Activated naive CD4-positive, alpha-beta T cell treated with anti-CD3 and anti-CD28 coated beads for 36 hours (primary cell): ENCODE measurements at places on chromosomes 6 and 20. TPM values are rescaled to one million over a fixed set of nuclear protein-coding genes. Genes with fewer than 3 reads are reported as not detected.

DNA sequence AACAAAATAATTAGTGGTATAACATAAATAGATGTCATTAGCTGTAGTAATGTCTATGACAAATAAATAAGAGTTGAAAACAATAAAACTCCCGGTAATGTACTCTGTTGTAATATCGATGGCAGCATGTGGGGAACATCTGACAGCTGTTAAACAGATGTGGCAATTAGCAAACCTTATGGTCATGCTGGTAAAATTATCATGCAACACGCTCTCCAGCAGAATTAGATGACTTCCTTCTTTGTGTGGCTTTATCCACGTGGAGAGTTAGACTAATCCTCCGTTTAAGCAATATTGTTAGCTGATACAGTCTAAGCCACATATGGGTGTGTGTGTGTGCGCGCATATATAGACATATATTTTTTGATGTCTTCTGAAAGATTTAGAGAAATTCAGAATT lies 77.7 kb upstream of the ZFP64 start:
- H3K27me3 ChIP-seq, result no peaks in the 10 kb centered on the region
- H3K27ac ChIP-seq, result no peak overlapping the region
- H3K4me1 ChIP-seq, result peaks cover 2% of the 10 kb centered on the region
- DNase-seq, result no peak
- no peaks in the 10 kb centered on the region for H3K36me3 ChIP-seq
- no peak overlapping the region for H3K4me3 ChIP-seq

Gene HAO1
- total RNA-seq, result not detected

Gene TTK
- 45.9 TPM for total RNA-seq

DNA sequence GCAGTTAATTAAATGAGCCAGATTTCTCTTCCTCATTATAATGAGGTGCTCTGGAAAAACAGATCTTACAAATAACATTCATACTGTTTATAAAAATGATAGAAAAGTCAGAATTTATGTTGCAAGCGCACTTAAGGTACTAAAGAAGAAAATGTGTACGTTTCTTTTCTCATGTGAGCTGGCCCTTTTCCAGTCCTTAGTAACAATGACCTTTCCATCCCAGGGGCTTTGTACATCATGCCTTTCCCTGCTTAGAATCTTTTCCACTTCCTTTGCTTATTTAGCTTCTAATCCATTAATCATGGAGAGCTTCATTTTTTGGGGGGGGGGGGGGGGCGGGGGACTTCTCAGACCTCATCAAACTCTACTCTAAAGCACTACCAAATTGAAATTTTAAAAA lies 4.8 kb downstream of the FBXO5 start:
- peaks cover 72% of the 10 kb centered on the region for H3K36me3 ChIP-seq
- H3K4me3 ChIP-seq, result no peak overlapping the region
- no peak overlapping the region for H3K27ac ChIP-seq
- H3K4me1 ChIP-seq, result peaks cover 53% of the 10 kb centered on the region
- H3K27me3 ChIP-seq, result no peaks in the 10 kb centered on the region

GRCh38 chr20:59728722-59729430 lies 124.5 kb downstream of the PHACTR3 start:
- no peak overlapping the region for H3K27ac ChIP-seq
- H3K4me3 ChIP-seq, result no peak overlapping the region
- no peaks in the 10 kb centered on the region for H3K4me1 ChIP-seq
- no peak for DNase-seq
- H3K27me3 ChIP-seq, result no peaks in the 10 kb centered on the region

Gene HFE
- total RNA-seq, result 0.57 TPM

Gene HLA-DQA1
- 0.93 TPM for total RNA-seq

Gene PROKR2
- total RNA-seq, result not detected

DNA sequence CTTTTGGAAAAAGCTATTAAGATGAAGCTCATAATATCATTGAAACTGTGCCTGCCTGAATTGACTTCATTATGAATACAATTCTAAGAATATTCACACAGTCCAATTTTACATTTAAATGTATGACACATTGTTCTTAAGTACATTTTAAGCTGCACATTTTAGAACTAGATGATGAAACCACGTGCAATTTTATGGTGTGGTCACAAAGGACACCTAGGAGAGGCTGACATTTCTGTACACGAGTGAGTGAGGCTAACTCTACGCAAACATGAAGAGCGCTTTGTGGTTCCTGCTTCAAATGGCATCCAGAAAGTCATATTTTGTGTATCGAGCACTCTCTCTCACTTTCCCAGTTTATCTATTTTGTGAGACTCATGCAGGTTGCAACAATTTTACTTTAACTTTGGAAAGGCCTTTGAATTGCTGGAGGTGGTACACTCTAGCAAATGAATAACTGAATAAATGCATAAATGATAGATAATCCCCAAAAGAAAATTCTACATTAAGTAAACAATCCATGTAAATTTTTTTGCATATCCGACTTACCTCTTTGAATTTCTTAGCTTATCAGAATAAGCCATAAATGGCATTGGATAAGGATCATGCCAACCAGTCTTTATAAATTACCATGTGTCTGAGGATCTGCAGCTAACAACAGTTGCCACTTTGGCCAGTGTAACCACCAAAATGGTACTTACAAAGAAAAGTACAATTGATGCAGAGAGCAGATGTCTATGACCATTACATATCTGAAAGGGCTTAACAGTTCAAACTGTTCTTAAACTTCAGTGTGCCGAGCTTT lies 97.3 kb downstream of the NRSN1 start:
- DNase-seq, result no peak
- no peaks in the 10 kb centered on the region for H3K36me3 ChIP-seq
- H3K4me3 ChIP-seq, result no peak overlapping the region
- H3K4me1 ChIP-seq, result no peaks in the 10 kb centered on the region
- H3K27me3 ChIP-seq, result peaks cover 9% of the 10 kb centered on the region

- H3K27ac ChIP-seq, result no peak overlapping the region
- H3K27me3 ChIP-seq, result peaks cover 14% of the 10 kb centered on the region
- H3K4me3 ChIP-seq, result no peak overlapping the region
- no peaks in the 10 kb centered on the region for H3K36me3 ChIP-seq
- no peaks in the 10 kb centered on the region for H3K4me1 ChIP-seq
- DNase-seq, result no peak
These were observed 194.8 kb downstream of the COL9A1 start for GRCh38 chr6:70107852-70108629.

DNA sequence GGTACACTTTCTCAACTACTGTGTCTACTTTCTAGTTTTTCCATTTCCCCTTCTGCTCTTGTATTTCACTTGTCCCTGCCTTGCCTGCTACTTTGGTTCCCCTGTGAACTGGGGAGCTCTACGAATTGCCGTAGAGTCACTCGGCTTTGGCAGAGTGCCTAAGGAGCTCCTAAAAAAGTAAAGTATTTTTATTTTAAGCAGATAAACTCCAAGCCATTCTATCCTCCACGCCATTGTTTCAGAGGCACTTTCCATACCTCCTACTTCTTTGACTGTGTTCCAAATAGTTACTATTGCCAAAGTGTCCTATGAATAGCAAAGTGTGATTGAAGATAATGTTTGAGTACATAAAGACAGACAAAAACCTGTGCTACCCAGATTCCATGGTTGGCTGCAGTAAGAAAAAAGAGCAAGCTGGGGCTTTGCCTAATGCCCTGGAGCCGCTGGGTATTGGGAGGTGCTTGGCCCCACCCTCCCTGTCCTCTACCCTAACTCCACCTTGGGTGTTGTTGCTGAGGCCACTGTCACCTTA lies 5.1 kb upstream of the MBOAT1 start:
- H3K4me3 ChIP-seq, result no peak overlapping the region
- no peaks in the 10 kb centered on the region for H3K27me3 ChIP-seq
- no peak overlapping the region for H3K27ac ChIP-seq
- DNase-seq, result no peak
- H3K4me1 ChIP-seq, result peaks cover 4% of the 10 kb centered on the region
- no peaks in the 10 kb centered on the region for H3K36me3 ChIP-seq

DNA sequence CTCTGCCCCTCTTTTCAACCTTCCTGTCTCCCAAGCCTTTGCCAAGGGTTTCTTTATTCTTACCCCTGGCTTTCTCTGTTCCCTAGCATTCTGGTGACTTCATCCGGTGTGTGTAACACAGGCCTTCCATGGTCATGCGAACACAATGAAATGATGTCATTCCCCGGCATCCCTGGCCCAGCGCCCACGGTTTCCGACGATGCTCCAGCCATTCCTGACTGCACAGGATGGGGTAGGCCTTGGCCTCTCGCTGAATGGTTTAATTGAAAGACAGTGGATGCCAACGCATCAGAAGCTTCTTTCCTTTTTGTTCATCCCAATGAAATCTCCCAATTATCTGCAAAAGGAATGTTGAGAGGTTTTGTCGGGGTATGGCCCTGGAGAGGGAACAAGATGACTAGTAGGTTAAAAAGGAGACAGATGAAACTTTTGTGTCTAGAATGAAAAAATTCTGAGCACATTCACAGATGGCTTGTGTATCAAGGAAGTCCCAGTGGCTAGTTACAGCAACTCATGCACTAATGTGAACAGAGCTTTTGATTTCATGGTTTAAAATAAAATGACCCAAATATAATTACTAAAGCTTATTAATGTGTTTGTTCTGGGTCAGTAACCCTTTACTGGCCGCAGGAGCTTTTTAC lies 655.0 kb downstream of the QKI start:
- DNase-seq, result no peak
- H3K4me1 ChIP-seq, result no peaks in the 10 kb centered on the region
- H3K36me3 ChIP-seq, result no peaks in the 10 kb centered on the region
- H3K27ac ChIP-seq, result no peak overlapping the region
- peaks cover 4% of the 10 kb centered on the region for H3K27me3 ChIP-seq
- no peak overlapping the region for H3K4me3 ChIP-seq

DNA sequence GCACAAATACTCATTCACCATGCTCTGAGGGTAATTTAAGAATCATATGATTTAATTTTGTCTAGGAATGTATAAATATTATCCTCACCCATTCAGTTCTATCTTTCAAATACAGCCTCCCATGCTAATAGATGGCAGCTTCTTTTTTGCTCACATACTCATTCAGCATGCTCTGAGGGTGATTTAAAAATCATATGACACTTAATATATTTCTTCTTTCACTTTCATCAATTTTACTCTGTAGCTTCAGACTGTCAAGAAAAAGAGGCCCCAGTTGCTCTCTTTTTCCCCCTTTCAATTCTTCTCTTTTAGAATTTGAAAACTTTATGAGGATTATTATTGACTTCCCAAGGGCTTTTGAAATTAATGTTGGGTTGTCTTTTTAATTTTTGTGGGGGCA lies 161.7 kb upstream of the LAMP5 start:
- DNase-seq, result no peak
- H3K27me3 ChIP-seq, result no peaks in the 10 kb centered on the region
- H3K36me3 ChIP-seq, result no peaks in the 10 kb centered on the region
- no peak overlapping the region for H3K27ac ChIP-seq

Gene ADGRB3
- total RNA-seq, result not detected

- H3K27me3 ChIP-seq, result peaks cover 3% of the 10 kb centered on the region
- DNase-seq, result no peak
- H3K36me3 ChIP-seq, result no peaks in the 10 kb centered on the region
- no peaks in the 10 kb centered on the region for H3K4me1 ChIP-seq
- H3K27ac ChIP-seq, result no peak overlapping the region
These were observed 26.1 kb upstream of the NKAIN2 start for GRCh38 chr6:123777563-123777962.

GRCh38 chr6:343960-344815 lies 47.4 kb upstream of the IRF4 start:
- H3K27ac ChIP-seq, result no peak overlapping the region
- peaks cover 11% of the 10 kb centered on the region for H3K4me1 ChIP-seq
- peaks cover 9% of the 10 kb centered on the region for H3K36me3 ChIP-seq
- H3K4me3 ChIP-seq, result no peak overlapping the region
- DNase-seq, result no peak
- H3K27me3 ChIP-seq, result no peaks in the 10 kb centered on the region

DNA sequence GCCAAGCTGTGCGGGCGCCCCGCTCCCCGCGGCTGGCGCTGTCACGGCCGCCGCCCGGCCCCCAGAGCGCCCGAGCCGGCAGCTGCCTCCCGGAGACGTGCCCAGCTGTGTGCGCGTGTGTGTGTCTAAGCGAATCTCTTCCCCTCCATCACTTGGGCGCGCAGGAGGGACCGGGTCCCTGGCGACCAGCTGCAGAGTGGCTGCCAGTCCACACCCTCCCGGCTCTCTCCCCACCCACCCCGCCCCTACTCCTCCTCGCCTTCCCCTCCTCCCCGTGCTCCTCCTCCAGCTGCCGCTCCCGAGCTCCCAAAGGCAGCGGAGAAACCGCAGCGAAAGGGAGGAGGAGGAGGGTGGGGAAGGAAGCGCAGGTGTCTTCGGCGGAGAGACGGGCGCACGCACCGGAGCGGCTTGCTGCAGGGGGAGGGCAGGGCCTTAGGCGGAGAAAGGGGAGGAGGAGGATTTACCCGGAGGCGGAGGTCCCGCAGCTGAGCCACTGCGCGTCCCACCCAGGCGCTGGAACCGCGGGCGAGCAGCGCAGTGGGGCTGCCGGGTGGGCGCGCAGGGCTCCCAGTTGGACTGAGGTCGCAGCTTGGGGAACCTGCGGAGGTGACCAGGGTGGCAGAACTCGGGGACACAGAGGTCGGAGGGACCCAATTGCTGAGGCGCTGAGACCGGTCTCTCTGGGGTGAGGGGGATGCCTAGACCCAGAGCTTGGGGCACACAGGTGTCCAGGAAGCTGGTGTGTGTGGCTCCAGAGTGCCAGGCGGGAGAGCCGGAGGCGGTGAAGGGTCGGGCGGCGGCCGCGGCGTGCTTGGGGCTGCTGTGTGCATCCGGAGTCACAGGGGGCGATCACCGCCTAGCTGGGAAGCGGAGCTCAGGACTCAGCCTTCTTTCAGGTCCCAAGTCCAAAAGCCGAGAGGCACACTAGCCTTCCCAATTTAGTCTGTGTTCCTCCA lies at the start of gene HS3ST5:
Gene HS3ST5 (minus strand): TSS at position 198 of the 956 bp plus-strand sequence. CDS start 280,178 bp downstream, outside the sequence.
- H3K4me1 ChIP-seq, result peaks cover 2% of the 10 kb centered on the region
- peaks cover 26% of the 10 kb centered on the region for H3K27me3 ChIP-seq
- peak within 1 kb of the TSS; percentile 14 for H3K4me3 ChIP-seq
- no peak for DNase-seq

- no peak overlapping the region for H3K27ac ChIP-seq
- H3K4me1 ChIP-seq, result no peaks in the 10 kb centered on the region
- peaks cover 2% of the 10 kb centered on the region for H3K36me3 ChIP-seq
- no peak for DNase-seq
These were observed 317.2 kb upstream of the AGPAT4 start for GRCh38 chr6:161590961-161591627.

Gene GCNT2
- 1.6 TPM for total RNA-seq

- H3K27ac ChIP-seq, result no peak overlapping the region
- peaks cover 2% of the 10 kb centered on the region for H3K27me3 ChIP-seq
- no peaks in the 10 kb centered on the region for H3K4me1 ChIP-seq
- no peaks in the 10 kb centered on the region for H3K36me3 ChIP-seq
- DNase-seq, result no peak
These were observed 123.1 kb upstream of the STXBP5 start for GRCh38 chr6:147081076-147081609.
